ENCODE measurements at places on chromosomes 7 and 10.
A peak's percentile ranks its signal among the peaks of the same experiment; 100 is the strongest.

GRCh38 chr10:124092250-124092859, 1.0 kb downstream of the CHST15 start:
- DNase-seq: no peak

DNA sequence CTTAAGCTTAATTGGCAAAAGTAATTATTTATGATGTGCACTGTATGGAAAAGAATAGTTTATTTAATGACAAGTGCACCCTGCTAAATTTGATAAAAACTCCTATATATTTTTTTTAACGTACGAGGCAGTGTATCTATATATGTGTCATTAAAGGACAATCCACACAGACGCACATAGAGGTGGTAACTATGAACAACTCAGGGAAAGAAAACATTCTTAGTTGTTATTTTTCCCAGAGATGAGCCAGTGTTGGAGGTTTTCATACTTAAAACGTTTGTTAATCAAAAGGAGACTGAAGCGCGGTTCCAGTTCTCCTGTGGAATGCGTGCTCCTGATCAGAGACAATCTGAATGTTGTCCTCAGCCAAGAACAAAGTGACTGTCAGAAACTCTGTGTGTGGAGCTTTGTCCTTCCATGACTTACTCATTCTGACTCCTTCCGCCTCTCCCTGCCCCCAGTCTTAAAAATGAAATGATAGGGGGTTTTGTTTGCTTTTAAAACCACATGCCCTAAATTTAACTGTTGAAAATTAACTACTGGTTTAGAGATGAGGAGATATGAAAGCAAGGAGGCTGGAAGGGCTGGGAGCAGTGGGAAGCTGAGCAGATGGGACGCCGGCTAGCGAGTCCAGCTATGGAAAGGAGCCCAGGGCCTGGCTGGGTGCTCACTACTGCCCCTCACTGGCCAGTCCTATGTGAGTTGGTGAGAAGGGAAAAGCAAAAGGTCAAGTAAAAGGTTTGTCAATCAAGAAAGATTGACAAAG, 99.6 kb downstream of the SVIL start:
- DNase-seq: peak; percentile 67

DNA sequence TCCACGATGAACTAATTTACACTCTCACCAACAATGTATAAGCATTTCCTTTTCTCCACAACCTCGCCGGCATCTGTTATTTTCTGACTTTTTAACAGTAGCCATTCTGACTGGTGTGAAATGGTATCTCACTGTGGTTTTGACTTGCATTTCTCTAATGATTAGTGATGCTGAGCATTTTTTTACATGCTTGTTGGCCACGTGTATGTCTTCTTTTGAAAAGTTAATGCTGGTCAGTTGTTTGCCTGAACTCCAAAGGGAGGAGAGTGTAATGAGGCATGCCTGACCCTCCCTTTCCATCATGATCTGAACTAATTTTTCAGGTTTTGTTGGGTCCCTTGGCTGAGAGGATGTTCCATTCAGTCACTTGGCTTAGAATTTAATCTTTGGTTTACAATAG, 50.7 kb upstream of the SVIL start:
- no peak for DNase-seq

- no peak for DNase-seq
These were observed 195.5 kb upstream of the ZNF32 start for GRCh38 chr10:43844221-43844620.

DNA sequence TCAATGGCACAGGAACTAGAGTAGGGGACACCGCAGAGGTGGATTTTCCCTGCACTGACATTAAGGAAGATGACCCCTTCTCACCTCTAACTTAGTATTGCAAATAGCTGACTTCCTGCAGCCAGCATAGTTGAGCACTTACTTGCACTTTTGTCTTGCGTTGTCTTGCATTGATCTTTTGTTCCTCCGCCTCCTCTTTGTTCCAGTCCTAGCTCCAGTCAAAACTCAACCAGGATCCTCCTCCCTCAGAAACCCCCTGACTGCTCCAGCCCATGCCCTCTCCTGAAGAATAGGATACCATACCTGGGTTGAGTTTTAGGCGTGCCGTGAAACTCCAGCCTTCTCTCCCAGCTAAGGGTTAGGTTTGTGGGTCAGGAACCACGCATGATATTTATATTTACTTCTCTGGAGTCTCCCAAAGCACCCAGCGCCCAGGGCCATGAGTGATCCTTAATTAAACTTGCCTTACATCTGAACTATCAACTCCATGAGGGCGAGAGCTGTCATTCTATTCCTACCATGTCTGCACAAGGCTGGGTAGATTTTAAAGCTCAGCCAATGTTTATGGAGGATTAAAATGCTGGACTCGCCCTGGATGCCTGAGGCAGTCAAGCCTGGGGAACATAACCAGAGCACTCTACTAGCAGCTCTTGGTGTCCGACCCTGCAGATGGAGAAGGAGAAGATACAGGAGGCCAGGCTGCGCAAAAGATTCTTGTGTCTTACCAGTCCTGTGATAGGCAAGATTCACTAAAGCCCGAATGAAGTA, 14.1 kb downstream of the ZNF467 start:
- DNase-seq: no peak

DNA sequence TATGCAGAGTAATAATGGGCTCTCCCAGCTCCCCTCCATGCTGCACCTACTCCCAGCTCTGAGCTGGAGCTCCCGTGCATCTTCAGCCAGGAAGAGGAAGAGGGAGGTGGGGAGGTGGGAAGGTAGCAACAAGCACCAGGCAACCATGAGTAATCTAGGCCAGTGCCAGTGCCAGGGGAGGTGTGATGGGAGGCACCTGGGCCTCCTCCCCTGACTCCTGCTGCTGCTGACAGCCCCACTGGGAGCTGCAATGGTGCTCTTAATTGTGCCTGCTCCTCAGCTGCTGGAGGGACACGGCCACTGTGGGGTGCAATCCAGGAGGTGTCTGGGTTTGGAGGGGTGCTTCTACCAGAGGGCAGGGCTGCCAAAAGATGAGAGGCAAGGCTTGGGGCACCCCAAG, 243.0 kb downstream of the PLXNA4 start:
- DNase-seq: no peak

DNA sequence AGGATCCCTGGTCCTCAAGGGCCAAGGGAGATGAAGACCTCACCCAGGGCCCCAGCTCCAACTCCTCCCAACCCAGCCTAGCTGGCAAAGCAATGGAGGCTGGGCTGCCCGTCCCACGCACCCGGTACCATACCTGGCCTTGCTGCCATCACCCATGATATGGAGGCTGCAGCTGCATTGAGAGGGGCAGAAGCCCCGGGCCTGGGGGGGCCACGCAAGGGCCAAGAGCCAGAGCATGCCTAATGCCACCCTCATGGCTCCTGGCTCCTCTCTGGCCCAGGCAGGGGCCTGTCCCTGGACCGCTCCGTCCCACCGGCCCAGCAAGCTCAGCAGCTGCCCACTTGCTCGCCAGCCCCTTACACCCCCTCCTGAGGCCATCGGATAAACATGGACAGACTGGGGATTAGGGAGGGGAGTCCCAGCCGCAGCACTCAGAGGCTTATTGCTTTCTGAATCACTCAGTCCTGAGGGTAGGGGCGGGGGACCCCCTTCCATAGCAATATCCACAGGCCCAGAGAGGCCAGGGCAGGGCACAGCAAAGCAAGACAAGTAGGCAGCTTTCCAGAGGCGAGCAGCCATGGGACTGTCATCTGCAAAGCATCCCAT, at the start of gene LRIT1:
TSS of gene LRIT1 (minus strand) at position 362 of the 606 bp plus-strand sequence. CDS start at position 255, 107 bp downstream.
- DNase-seq: no peak

GRCh38 chr7:12351843-12352242, 51.8 kb downstream of the VWDE start:
- DNase-seq: no peak

DNA sequence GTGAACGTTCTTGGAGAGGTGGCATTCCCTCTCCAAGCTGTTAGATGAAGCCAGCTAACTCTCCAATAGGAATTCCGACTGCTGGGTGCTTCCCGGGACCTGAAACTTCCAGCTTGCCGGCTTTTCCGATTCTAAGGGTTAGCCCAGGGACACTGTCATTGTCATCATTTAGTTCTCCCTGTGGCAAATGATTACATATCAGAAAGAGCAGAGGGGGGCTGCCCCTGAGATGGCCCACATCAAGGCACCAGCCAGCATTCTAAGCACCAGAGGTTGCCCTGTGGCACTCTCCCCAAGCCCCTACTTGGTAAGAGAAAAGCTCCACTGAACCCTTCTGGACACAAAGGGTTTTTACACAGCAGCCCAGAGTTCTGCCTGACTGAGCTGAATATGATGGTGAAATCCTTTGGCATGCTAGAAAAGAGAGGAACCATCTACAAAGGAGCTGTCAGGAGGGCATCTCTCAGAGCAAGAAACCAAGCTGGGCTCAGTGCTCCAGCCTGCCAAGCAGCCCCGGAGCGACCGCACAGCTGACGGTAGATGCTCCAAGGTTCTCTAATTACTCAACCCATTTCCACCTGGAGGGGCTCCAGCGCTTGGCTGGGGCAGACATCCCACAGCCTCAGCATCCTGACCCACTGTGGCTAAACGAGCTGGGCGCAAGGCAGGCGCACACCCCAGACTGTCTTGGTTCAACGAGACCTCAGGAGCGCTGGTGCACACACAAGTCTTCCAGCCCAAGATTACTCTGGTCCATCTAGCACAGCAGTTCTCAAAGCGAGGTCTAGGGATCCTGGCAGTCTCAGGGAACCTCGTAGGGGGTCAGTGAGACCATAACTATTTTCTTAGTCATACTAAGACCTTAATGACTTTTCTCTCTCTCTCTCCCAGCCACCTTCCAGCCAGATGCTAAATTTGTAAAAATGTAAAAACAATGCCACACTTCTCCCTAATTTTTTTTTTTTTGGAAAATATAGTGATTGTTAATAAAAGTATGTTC, 160.5 kb downstream of the GFRA1 start:
- DNase-seq: no peak

DNA sequence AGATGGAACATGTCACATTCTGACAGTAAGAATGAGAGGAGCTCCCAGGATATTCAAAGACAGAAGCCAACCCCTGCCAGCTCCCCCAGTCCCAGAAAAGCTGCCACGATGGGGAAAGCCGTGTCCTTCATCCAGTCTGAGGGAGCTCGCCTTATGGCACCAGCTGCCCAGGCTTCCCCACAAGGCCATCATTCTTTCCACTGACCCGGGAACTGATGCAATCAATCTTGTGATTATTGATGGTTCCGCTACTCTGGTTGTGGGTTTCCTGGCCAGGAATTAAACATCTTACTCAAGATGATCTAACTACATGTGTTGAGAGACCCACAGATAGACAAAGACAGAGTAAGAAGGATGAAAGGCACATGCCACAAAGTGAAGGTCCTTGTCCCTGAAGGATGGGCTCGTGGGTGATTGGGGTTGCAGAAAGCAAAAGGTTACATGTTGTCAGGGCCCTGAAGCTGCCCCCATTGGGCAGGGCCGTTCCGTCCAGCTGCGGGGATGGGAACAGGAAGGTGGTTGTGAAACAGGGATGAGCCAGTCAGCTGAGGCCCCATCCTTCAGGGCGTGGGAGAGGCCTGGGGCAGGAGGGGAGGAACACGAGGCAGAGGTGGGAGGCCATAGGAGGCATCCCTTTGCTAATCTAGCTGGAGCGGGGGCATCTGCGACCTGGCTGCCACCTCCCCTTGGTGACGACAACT, 127.6 kb downstream of the OAT start:
- DNase-seq: no peak

DNA sequence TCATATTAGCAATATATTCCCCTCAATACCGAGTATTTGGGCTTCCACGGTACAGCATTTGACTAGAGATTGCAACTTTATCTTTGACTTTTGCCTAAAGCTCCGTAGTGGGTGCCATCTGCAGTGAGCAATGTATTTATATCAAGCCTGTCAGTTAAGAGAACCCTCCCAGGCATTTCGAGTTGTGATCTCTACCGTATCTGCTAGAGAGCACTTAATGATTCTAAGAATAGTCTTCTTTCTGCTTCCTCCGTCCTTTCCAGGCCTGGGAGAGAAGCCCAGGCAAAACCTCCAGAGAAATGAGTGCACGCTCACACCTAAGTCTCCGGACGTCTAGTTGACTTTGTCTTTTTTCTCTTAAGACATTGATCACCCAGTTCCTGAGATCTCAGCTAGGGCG, 210.6 kb downstream of the KLF6 start:
- DNase-seq: no peak

- peak; percentile 26 for DNase-seq
These were observed 143.3 kb downstream of the HDAC9 start for GRCh38 chr7:18638594-18639452.

DNA sequence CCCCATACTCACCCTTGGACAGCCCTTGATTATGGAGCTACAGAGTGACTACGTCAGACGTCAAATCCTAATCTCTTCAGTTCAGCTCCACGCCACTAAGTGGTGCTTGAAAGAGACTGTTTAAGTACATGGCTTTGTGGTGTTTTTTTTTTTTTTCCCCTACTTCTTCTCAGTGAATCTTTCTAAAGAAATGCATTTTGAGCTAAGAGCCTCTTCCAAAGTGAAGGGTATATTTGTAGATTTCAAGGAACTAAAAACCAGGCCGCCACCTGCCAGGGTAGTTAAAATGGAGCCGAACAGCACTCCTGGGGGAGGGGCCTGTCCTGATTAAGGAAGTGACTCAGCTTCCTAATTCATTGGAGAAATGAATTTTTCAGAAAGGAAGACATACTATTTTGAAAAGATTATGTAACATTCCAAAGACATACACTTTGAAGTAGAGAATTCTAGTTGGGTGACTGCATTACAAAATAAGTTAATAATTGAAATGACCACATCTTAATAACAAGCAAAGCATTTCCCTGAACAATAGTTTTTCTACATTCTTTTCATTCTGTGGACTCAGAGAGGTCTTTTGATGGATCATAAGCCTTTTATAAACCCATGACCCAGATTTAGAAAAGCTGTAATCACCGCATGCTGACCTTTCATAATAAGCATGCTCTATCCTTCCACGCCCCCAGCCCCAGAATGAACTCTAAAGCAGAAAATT, 20.6 kb upstream of the VPS41 start:
- peak; percentile 10 for DNase-seq

Measured in non-pigmented ciliary epithelial cell (primary cell).